ENCODE measurements at places on chromosomes 3 and 15.

DNA sequence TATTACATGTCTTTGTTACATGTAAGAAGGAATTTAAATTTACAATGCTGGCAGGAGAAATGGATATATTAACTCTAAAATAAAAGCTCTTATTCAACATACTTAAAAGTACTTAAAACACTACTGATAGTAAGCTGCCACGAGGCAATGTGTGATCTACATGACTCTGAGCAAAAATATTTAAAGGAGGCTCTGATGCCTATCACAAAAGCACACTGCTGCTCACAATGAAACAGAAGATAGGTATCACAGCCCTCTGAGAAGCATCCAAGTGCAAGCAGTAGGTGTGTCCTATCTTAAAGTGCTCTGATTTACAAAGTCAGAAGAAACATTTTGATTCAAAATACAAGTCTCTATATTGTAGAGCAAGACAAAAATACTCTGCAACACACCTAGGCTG, 371.2 kb upstream of the WNT5A start:
- H3K27ac ChIP-seq = no peak overlapping the region
- no peak overlapping the region for H3K4me3 ChIP-seq
- no peaks in the 10 kb centered on the region for H3K27me3 ChIP-seq
- DNase-seq = no peak

- no peaks in the 10 kb centered on the region for H3K27me3 ChIP-seq
- H3K27ac ChIP-seq = no peak overlapping the region
- H3K36me3 ChIP-seq = no peaks in the 10 kb centered on the region
Observed at GRCh38 chr15:33768670-33769190, 199.6 kb upstream of the CHRM5 start.

GRCh38 chr3:141530415-141530768, 43.6 kb downstream of the RASA2 start:
- peaks cover 9% of the 10 kb centered on the region for H3K4me1 ChIP-seq
- peak; percentile 15 for DNase-seq
- peaks cover 6% of the 10 kb centered on the region for H3K36me3 ChIP-seq
- H3K4me3 ChIP-seq = no peak overlapping the region
- no peaks in the 10 kb centered on the region for H3K27me3 ChIP-seq
- H3K27ac ChIP-seq = no peak overlapping the region

DNA sequence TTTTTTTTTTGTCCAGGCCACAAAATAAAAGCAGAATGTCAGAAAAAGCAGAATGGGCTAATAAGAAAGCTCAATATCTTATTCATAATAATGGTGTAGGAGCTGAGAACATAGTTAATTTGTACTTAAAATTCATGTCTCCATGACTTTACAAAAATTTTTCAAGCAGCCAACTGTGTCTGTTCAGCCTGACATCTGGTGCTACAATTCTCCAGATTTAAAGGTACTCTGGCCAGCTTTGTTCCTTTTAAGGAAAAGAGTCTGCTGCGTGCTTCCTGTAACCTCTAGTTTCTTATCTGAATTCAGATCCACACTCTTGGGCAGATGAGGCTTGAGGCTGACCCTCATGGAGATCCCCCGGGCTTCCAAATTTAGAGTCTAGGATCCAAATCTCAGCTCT, 8.7 kb upstream of the RFX7 start:
- no peak for DNase-seq
- no peaks in the 10 kb centered on the region for H3K36me3 ChIP-seq
- peaks cover 17% of the 10 kb centered on the region for H3K27me3 ChIP-seq
- no peak overlapping the region for H3K4me3 ChIP-seq

DNA sequence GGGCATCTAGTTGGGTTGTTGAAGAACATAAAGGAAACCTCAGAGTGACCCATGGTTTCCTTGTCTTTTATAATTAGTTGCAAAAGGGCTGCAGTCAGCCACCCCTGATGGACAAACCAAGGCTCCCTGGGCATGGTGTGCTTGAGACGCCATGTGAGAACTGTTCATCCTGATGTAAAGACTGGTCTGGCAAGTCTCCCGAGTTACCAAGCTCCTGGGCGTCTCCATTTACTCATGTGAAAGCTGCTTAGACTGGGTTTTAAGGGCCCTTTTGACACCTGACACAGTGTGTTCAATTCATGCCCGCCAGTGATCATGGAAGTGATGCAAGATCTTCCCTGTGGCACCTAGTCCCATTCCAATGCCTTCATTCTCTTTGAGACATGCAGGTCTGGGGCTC, 49.4 kb downstream of the GRK7 start:
- no peaks in the 10 kb centered on the region for H3K27me3 ChIP-seq
- H3K4me3 ChIP-seq = no peak overlapping the region
- no peak overlapping the region for H3K27ac ChIP-seq
- no peak for DNase-seq
- 0 out of 2 replicates have a peak, but pooled peaks cover 6% of the 10 kb centered on the region for H3K4me1 ChIP-seq
- H3K36me3 ChIP-seq = no peaks in the 10 kb centered on the region

GRCh38 chr3:122795674-122796195, 866 bp downstream of the SLC49A4 start:
- H3K4me1 ChIP-seq = peaks cover 14% of the 10 kb centered on the region
- no peaks in the 10 kb centered on the region for H3K36me3 ChIP-seq
- H3K4me3 ChIP-seq = peak overlapping the region; percentile 69

DNA sequence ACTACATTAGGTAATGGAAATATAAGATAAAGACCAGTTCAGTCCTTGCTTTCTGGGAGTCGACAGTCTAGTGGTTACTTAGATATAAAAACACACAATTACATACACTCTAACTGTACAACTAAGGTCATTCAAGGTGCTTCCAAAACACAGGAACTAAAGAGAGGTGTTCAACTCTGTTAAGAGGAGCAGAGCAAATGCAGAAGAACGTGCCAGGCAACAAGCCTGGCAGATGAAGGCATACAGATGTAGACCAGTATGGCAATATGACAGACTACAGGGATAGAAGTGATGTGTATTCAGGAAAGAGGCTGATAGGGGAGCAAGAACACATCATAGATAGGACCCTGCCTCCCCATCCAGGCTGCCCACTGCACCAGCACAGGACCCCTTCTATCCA, 78.3 kb downstream of the CBLB start:
- H3K36me3 ChIP-seq = no peaks in the 10 kb centered on the region
- no peak overlapping the region for H3K4me3 ChIP-seq
- H3K4me1 ChIP-seq = peaks cover 21% of the 10 kb centered on the region
- H3K27ac ChIP-seq = no peak overlapping the region

DNA sequence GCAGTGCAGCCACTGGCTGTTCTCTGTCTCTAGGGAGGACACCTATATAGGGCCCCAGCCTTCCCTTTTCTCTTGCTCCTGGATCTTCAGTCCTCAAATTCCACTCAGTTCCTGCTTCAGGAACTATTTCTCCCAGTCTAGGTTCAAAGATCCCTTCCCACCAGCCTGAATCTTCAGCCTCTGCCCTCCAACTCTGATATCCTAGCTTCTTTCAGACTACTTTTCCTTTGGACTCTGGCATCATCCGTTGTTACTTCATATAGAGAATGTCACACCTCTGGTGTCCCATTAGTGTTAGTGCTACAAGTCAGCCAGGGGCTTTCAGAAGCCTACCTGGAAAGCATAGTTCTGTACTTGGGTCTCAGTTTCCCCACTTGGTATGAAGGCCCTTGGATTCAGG, 10.0 kb upstream of the HPS3 start:
- DNase-seq = no peak
- H3K27ac ChIP-seq = no peak overlapping the region
- H3K27me3 ChIP-seq = no peaks in the 10 kb centered on the region
- no peaks in the 10 kb centered on the region for H3K36me3 ChIP-seq

GRCh38 chr3:105013657-105014056, 353.1 kb upstream of the ALCAM start:
- H3K36me3 ChIP-seq = no peaks in the 10 kb centered on the region
- H3K27me3 ChIP-seq = no peaks in the 10 kb centered on the region
- H3K4me1 ChIP-seq = no peaks in the 10 kb centered on the region
- no peak for DNase-seq

DNA sequence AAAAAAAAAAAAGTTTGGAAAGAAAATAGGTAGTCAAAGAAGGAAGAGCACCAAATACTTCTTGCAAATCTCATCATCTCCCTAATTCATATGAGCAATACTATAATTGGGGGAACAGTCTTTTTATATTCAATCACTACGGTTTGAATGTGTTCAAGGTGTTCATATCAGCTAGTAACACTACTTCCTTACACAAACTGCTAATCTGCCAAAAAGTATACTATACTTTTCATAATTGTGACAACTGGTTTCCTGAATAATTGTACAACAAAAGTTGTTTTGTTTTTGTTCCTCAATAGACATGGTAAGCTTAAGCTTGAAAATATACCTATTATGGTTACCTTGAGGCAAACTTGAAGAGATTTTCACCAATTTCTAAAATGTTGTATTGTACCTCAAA, 12.1 kb downstream of the SETD2 start:
- no peak overlapping the region for H3K4me3 ChIP-seq
- H3K27me3 ChIP-seq = no peaks in the 10 kb centered on the region
- 0 out of 2 replicates have a peak, but pooled peaks cover 4% of the 10 kb centered on the region for H3K36me3 ChIP-seq
- no peak overlapping the region for H3K27ac ChIP-seq
- no peak for DNase-seq

DNA sequence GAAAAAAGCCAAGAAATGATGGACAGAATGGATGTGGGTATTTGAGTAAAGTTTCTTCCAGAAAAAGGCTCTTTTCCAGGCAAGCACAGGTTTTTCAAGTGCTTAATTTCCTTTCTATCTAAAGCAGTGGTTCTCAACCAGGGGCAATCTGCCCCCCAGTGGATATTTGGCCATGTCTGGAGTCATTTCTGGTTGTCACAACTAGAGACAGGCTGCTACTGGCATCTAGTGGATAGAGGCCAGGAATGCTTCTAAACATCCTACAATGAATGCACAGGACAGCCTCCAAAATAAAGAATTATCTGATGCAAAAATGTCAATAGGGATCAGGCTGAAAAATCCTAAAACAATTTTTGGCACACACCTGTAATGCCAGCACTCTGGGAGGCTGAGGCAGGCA, 23.9 kb downstream of the SEC22C start:
- no peak overlapping the region for H3K27ac ChIP-seq
- H3K27me3 ChIP-seq = no peaks in the 10 kb centered on the region
- H3K4me3 ChIP-seq = no peak overlapping the region
- peaks cover 60% of the 10 kb centered on the region for H3K36me3 ChIP-seq

DNA sequence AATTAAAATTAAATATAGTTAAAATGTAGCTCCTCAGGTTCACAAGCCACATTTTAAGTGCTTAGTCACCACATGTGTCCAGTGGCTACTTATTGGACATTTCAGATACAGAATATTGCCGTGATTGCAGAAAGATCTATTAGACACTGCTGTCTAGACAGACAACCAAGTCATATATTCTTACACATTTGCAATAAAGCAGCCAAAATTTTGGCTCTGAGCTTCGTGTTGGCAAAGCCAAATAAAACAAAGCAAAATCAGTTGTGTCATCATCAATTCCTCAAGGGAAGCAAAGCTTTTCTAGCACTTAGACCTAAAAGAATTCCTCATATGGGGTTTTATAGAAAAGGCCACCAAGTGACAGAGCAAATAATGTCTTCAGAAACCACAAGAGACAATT, 193.1 kb upstream of the LPP start:
- DNase-seq = no peak
- no peak overlapping the region for H3K27ac ChIP-seq
- no peak overlapping the region for H3K4me3 ChIP-seq
- no peaks in the 10 kb centered on the region for H3K4me1 ChIP-seq

- H3K27me3 ChIP-seq = no peaks in the 10 kb centered on the region
- no peak for DNase-seq
- no peak overlapping the region for H3K4me3 ChIP-seq
- H3K4me1 ChIP-seq = peaks cover 27% of the 10 kb centered on the region
- no peak overlapping the region for H3K27ac ChIP-seq
Observed at GRCh38 chr3:171528102-171528501, 67.9 kb upstream of the TNIK start.

DNA sequence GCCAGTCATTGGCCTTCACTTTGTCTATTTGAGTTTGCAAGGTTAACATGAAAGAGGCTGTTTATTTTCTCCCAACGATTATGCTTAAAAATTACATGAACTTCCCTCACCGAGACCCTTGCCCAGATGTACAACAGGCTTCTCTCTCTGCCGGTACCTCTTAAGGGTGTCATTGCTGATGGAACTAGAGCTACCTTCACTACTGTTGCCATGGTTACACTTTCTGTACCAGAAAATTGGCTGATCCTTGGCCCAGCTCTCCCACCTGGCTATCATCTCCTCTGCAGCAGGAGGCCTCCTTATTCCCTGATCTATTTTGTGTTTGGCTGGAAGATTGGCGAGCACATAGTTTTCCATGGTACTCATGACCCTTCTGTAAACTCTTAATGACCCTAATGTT, 24.0 kb upstream of the LIPC start:
- no peak overlapping the region for H3K27ac ChIP-seq
- peaks cover 3% of the 10 kb centered on the region for H3K4me1 ChIP-seq
- no peak for DNase-seq
- no peak overlapping the region for H3K4me3 ChIP-seq

- no peak for DNase-seq
- H3K27ac ChIP-seq = no peak overlapping the region
- H3K27me3 ChIP-seq = no peaks in the 10 kb centered on the region
- no peaks in the 10 kb centered on the region for H3K4me1 ChIP-seq
- H3K4me3 ChIP-seq = no peak overlapping the region
Observed at GRCh38 chr3:57436195-57436761, 107.9 kb downstream of the DNAH12 start.

DNA sequence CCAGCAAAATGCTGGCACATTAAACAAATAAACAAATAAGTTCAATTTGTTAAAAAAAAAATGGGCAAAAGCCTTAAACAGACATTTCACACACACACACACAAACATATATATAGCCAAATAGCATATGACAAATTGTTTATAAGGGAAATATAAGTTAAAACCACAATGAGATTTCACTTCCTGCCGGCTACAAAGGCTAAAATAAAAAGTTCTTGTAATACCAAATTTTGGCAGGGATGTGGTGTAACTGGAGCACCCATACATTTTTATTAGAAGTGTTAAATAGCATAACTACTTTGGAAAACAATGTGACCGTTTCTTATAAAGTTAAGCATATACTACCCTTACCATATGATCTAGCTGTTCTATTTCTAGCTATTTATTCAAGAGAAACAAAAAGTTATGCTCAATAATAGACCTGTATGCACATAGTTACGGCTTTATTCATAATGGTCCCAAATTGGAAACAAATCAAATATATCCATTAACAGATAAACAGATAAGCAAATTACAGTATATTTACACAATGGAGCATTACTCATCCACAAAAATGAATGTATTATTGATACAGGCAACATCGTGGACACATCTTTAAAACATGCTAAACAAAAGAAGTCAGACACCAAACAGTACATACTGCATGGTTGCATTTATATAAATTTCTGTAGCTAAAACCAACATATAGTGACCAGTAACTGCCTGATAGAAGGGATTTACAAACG, 93.9 kb downstream of the EOMES start:
- no peaks in the 10 kb centered on the region for H3K36me3 ChIP-seq
- no peak overlapping the region for H3K27ac ChIP-seq
- H3K4me3 ChIP-seq = no peak overlapping the region
- H3K4me1 ChIP-seq = peaks cover 41% of the 10 kb centered on the region

GRCh38 chr3:38655708-38656300, 6.3 kb upstream of the SCN5A start:
- H3K27ac ChIP-seq = no peak overlapping the region
- peaks cover 4% of the 10 kb centered on the region for H3K4me1 ChIP-seq

- no peaks in the 10 kb centered on the region for H3K27me3 ChIP-seq
- no peaks in the 10 kb centered on the region for H3K36me3 ChIP-seq
- DNase-seq = no peak
- no peaks in the 10 kb centered on the region for H3K4me1 ChIP-seq
Observed at GRCh38 chr3:43884581-43884980, 193.8 kb downstream of the ABHD5 start.

- H3K27me3 ChIP-seq = no peaks in the 10 kb centered on the region
- H3K4me1 ChIP-seq = peaks cover 58% of the 10 kb centered on the region
- H3K4me3 ChIP-seq = no peak overlapping the region
- peak; percentile 88 for DNase-seq
- peaks cover 58% of the 10 kb centered on the region for H3K36me3 ChIP-seq
- peak overlapping the region; percentile 9 for H3K27ac ChIP-seq
Observed at GRCh38 chr3:46935168-46935858, 41.2 kb downstream of the CCDC12 start.
